NCI-H510A (cell line): ENCODE measurements at places on chromosomes 11 and 22.
A peak's percentile ranks its signal among the peaks of the same experiment; 100 is the strongest.

DNA sequence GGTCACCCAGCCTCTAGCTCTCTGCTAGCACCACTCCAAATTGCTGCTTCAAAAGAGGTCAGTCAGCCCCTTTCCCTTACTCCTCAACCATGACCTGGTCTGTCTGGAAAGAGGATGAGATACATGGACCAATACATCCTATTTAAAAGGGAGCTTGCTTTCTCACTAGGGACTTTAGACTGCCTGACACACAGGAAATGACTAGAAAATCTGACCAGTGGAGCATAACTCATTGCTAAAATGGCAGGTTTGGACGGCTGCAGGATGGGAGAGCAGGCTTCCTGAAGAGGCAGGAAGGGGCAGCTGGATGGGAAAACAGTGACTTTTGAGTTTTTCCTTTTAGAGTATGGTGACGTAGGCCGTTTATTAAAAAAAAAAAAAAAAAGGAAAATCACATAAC is 25.3 kb downstream of the STIM1 start:
- DNase-seq: no peak

DNA sequence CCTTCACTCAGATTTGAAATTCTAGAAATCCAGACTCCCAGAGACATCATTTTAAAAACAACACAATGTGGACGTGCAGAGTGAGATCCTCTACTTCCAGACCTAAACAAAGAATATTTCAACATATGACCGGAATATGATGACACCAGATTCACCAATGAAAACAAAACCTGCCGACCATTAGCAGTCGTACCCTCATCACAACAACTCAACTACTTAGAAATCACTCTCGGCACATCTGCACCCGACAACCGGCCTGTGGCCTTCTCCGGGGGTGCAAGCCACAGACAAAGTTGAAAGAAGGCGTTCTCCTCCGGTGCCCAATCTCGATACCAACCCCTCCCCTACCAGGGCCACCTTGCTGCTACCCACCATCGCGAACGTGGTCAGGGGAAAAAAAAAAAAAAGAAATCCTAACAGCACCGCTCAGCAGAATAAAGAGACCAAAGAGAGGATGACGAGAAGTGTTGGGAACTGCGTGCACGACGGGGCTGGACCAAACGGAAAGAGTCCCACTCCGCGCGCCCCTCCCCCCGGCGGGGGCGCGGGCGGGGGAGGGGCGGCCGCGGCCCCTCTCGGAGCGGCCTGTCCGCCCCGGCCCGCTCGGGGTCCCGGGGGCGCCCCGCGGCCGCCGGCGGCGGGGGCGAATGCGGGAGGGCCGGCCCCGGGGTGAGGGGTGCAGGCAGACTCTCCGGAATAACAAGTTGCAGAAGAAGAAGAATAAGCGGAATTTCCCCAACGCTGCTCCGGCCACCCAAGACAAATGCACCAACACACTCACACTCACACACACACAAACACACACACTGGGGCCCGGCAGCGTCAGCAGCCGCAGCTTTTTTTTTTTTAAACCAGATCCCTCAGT is 1.7 kb downstream of the PHF21A start:
- no peak for DNase-seq

GRCh38 chr11:33924341-33924740 is 32.5 kb upstream of the LMO2 start:
- DNase-seq: no peak

DNA sequence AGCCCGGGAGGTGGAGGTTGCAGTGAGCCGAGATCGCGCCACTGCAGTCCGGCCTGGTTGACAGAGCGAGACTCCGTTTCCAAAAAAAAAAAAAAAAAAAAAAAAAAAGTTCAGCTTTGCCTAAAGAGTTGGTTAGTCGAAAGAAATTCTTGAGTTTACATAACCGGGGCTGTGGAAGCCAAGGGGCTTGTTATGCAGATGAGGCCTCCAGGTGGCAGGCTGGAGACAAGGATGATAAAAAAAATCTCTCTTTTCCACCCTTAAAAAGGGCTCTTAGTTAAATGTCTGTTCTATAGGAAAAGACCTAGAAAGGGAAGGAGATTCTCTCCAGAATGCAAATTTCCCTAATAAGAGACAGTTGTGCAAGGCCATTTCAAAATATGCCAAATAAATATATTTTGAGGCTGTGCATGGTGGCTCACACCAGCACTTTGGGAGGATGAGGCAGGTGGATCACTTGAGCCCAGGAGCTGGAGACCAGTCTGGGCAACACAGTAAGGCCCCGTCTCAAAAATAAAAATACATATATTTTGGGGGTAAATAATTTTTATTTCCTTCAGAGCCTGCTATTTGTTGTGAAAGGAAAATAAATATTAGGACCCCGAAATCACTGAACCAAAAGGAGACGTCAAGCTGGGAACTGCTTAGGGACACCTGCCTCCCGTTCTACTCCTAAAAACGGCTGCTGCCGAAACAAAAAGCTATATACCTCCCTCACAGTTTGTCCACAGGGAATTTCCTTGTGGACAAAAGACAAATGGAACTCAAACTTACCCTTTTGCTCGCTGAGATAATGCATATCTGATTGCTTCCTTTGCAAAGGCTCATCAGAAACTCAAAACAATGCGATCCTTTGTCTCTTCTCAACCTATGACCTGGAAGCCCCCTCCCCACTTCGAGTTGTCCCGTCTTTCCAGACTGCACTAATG is 2.4 kb upstream of the IFITM2 start:
- no peak for DNase-seq

GRCh38 chr11:96267496-96268032 is 75.4 kb downstream of the MAML2 start:
- DNase-seq: no peak

DNA sequence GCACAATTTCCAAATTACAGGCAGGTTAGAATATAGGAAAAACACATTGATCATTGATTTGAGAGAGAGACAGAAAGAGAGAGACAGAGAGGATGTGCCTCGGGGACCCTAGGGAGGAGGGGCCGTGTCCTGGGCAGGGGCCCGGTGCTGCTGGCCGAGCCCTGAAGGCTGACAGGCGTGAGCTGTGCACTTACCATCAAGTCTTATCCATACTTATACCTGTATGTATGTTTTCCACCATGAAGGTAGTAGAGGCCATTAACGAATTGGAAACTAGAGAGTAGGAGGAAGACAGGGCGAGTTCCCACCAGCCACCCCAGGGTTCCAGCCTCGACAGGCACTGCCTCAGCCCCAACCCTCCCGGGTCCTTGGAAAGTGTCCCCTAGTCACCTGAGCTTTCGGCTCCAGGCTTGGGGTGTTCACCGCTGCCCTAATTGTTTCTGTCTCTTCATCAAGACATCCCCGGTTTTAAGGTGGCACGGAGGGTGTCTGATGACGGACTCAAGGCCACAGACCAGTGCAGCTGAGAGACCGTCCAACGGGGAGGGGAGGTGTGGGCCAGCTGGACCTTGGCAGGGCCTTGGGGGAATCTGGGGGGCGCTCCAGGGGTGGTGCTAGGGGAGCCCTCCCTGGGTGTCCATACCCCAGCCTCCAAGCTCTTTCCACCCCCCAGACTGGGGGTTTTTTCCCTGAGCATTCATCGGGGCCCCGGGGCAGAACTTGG is 431.3 kb downstream of the TBC1D22A start:
- DNase-seq: no peak

- DNase-seq: peak; percentile 55
Measured at GRCh38 chr11:59135648-59136461, 6.8 kb upstream of the FAM111A start.

DNA sequence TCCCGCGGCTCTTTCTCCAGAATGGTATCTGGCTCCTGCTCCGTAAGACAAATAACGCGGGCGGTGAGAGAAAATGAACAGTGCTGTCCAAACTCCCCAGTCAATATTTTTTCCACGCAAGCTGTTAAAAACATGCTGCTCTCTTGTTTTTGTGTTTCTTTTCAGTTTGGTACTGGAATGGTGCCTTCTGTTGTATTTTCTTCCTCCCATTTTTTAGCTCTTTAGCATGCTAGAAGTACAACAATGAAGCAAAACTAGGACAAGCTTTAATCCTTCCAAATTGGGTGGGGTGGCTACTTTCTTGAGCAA is 599 bp upstream of the PPP2R1B start:
- DNase-seq: no peak
